ENCODE measurements at places on chromosomes 4 and X. TPM values are rescaled to one million over a fixed set of nuclear protein-coding genes. Genes with fewer than 3 reads are reported as not detected.

GRCh38 chrX:40092808-40093435 lies 4.8 kb downstream of the BCOR start:
- DNase-seq: no peak

GRCh38 chr4:114399105-114399504 lies 199.5 kb upstream of the UGT8 start:
- DNase-seq: no peak

Gene CT45A3
- total RNA-seq: not detected

DNA sequence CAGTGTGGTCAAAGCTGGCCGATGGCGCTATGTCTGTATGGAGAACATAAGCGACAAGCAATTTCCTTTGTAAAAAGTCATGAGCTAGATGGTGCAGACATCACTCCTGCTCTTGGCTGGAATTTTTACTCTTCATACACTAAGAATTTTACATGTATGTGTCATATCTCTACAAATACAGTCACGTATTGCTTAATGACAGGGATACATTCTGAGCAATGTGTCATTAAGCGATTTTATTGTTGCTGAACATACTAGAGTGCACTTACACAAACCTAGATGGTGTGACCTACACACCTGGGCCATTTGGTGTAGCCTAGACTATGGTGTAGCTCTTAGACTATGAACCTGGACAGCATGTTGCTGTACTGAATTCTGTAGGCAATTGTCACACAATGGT lies 185.4 kb downstream of the SOWAHB start:
- DNase-seq: no peak

DNA sequence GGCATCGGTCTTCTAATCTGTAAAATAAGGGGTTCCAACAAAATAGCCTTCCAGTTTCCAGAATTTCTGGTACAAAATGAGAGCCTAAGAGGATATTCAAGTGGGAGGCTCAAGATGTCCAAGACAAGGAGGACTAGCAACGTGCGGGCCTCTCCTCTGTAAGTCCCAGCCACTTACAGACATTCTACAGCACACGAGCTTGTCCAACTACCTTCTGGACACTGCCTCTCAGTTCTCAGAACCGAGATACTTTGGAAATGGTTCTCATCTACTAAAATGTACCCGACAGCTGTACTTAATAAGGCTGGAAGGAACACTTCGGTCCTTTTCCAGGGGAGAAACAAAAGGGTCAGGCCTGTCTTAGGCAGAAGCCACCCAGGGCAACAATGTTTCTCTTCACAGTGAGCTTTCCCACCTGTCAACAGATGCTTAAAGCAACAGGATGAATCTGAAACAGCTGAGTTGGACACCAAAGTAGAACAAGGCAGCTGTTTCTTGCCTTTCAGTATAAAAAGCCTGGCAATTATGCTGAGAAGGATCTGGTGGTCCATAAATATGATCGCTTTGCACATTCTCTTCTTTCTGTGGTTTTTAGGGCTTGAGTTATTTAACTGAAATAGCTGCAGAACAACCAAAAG lies 127.0 kb downstream of the HS6ST2 start:
- DNase-seq: no peak

DNA sequence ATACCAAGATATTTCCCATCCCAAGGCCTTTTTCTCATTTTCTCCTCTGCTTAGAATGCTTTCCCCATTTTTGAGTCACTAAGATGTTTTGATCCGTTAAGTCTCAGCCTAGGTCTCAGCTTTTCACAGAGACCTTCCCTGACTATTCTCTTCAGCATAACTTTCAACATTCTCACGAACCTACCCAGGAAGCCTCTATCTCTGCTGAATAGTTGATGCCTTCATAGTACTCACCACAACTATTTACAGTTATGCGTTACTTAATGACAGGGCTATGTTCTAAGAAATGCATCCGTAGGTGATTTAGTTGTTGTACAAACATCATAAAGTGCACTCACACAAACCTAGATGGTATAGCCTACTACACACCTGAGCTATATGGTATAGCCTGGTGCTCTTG lies 64.5 kb downstream of the ARL9 start:
- DNase-seq: no peak

Gene RRAGB
- total RNA-seq: 4.9 TPM

- DNase-seq: no peak
Observed at GRCh38 chr4:189870511-189871234, 70.0 kb upstream of the FRG1 start.

DNA sequence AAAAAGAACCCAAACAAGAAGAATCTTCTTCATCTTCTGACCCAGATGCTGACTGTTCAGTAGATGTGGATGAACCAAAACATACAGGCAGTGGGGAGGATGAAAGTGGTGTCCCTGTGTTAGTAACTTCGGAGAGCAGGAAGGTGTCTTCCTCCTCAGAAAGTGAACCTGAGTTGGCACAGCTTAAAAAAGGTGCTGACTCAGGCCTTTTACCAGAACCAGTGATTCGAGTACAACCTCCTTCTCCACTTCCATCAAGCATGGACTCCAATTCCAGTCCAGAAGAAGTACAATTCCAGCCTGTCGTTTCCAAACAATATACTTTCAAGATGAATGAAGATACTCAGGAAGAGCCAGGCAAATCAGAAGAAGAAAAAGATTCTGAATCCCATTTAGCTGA lies 307.0 kb downstream of the ANK2 start:
- DNase-seq: no peak

GRCh38 chrX:43885617-43886016 lies 3.4 kb upstream of the MAOB start:
- no peak for DNase-seq

DNA sequence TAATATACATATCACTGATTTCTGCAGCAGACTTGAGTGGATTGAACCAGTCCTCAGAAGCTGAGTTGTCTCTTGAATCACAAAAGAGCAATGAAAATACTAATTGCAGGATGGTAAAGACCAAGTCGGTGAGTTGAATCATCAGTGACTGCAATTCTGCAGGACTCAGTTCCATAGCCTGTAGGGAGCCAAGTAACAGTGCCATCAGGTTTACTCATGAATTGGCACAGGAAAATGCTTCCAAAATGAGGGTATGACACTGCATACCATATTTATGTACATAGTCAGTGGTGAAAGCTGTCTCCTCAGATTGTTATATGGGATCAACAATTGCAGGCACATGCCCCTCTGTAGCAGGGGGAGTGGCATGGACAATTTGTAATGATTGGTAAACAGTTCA lies 192.8 kb downstream of the CCNG2 start:
- DNase-seq: no peak

Gene ODAPH
- total RNA-seq: 0.16 TPM

Gene TEX11
- total RNA-seq: not detected

Gene AWAT2
- total RNA-seq: not detected

- no peak for DNase-seq
Observed at GRCh38 chrX:97446298-97446882, 562.7 kb downstream of the RPA4 start.

GRCh38 chrX:68396953-68397352 lies 36.3 kb downstream of the OPHN1 start:
- DNase-seq: no peak

DNA sequence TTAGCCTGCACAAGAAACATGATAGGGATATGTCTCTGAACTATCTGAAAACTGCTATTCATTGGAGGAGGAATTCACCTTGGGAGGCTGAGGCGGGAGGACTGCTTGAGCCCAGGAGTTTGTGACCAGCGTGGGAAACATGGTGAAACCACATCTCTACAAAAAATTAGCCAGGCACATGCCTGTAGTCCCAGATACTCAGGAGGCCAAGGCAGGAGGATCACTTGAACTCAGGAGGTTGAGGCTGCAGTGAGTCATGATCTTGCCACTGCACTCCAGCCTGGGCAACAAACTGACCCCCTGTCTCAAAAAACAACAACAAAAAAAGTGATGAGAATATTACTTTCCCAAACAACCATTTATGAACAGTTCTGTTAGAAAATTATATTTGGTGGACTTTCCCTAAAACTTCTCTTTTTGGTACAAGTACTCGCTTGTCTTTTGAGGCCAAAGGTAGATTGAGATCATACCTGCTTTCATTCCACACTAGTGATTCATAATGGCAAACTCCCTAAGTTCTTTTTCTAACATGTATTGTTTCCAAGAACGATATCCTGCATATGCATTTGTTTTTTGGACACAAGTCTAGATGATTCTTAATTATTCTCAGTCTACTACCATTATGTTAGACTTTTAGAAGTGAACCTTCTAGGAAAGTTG lies 33.4 kb downstream of the METTL14 start:
- DNase-seq: no peak

DNA sequence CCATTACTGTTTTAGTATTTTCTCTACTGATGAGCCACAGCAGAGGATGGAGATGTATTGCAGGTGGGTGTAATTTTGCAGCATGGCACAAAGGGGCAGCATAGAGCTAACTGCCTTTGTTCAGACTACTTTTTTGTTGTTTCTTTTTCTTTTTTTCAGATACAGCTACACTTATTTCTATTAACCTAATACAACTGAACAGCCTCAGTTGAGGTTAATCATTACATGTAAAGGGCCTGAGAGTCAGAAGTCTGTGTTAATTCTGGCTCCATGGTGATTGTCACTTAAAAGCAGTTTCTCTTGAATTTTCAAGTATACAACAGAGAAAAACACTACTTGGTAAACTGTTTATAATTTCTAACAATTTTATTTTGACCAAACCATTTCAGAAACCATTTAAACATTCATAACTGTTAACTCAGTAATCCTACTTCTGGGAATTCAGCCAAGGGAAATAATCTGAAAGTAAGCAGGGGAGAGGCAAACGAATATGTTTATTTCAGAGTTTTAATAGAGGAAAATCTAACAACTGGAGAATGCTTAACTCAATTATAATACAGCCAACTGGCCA lies 13.9 kb upstream of the PPEF2 start:
- DNase-seq: no peak

- no peak for DNase-seq
Observed at GRCh38 chr4:159358226-159358625, 255.3 kb downstream of the RAPGEF2 start.
